IMR-90 (cell line): ENCODE measurements at places on chromosomes 16 and 17. TPM values are rescaled to one million over a fixed set of nuclear protein-coding genes. Genes with fewer than 3 reads are reported as not detected.

SLC6A4 gene
- not detected in 2 replicates for polyA plus RNA-seq

EPX gene
- polyA plus RNA-seq: not detected in 2 replicates

GRCh38 chr17:36931697-36932382 lies 5.4 kb upstream of the LHX1 start:
- DNase-seq: no peak

DNA sequence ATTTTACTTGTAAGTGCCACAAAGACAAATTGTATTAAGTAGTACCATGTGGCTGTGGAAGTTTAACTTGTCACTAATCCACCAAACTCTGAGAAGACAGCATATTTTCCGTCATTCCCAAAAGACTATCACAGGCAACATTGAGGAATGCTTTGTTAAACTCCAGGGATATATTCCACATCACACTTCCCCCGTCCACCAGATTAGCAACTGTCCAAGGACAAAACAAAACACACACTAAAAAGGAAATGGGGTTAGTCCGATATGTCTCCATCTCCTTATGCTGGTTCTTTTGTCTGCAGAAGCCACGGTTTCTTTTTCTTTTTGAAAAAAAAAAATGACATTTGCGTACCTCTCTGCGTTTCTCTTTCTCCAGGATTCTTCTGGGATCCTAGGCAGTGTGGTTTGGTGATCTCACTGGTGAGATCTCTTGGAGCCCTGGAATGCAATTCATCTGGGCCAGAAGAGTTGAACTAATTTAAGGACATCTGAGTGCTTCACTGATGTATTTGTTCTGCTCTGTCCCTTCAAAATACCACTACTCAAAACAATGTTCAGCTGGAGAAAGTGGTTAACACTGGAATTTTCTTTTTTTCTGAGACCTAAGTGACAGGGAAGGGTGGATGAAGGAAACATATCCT lies 40.6 kb downstream of the PRKCB start:
- DNase-seq: no peak

MYH2 gene
- not detected in 2 replicates for polyA plus RNA-seq
